ENCODE measurements at places on chromosomes 1 and 21.
A peak's percentile ranks its signal among the peaks of the same experiment; 100 is the strongest.

DNA sequence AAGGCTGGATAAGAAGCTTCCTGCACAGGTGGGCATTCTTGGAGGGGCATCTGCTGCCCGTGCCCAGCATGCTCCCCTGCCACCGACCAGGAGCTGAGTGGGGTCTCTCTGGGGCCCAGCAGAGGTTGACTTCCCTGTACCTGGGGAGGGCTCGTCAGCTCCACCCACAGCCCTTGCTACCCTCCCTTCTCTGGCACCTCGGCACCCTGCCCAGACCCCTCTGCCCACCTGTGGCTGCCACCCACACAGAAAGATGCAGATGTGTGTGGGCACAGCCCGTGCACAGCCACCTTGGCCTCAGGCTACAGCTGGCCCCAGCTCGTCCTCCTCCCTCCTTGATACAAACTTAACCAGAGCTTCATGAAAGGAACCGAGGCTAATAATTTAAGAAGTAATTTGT, 241.2 kb upstream of the VAMP3 start:
- no peak for DNase-seq

DNA sequence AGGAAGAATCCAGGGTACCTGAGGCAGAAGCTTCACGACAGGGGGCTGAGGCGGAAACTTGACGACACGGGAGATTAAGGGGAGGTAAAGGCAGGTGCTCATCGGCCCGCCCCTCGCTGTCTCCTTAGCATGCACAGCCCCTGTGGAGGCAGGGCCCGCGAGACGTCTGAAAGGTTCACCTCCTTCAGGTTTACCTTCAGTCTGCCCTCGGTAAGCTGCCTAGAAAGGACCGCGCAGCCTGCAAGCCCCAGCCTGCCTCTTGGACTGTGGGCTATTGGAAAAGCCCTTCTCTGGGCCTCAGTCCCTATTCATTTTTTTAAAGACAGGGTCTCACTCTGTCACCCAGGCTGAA, 28.5 kb downstream of the KNCN start:
- no peak for DNase-seq

GRCh38 chr1:9589719-9590157, 1.0 kb downstream of the TMEM201 start:
- no peak for DNase-seq

DNA sequence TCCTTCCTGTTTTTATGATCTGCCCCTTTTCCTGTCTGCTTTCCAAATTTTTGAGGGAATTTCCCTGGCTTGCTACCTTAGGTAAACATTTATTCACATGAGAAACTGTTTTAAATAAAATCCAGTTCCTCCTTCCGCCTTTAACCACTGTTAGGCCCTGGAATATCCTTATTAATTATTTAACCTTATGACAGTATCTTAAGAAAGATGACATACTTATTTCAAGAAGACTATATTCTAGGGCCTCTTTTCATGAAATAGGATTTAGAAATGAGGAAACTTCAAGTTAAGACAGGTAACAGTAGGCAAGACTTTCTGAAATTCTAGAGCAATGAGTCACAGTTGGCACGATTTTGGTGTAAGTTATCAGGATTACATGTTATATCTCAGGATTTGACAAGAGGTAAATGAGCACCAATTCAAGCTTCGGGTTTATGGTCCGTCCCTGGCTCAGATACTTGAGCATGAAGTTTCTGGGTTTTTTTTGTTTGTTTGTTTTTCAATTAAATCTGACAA, 2.0 kb upstream of the TNFSF18 start:
- no peak for DNase-seq

DNA sequence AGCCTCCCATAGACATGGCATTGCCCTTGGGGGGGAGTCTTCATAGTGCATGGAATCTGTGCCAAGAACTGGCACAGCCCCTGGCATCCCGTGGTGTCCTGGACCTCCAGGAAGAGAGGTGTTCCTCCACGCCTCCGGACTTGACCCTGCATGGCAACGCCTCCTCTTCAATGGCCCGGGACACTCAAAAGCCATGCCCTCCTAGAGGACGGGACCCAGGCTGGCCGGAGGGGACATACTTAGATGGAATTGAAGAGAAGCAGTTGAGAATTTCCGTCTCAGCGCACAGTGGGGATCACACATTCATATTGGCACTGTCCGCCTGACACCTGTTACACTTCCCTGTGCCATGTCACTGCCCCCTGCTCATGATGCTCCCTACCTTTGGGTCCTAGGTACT, 38.4 kb upstream of the TENT5C start:
- DNase-seq, result no peak

DNA sequence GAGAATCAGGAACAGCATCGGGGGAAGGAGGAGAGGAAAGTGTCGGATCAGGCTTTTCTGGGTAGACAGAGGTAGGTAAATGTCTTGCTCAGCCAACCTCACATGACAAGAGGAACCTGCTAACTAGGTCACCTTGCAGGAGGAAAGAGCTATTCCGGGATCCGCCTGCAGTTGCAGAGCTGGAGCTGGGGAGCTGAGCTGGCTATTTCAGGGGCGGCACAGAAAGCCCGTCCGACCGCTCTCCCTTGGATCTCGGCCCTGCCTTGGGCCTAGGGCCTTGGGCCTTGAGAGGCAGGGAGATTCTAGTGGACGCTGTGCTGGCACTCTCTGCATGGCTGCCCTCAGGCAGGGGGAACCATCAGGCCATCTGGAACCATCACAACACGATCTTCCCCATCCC, 56.5 kb upstream of the CTPS1 start:
- no peak for DNase-seq

DNA sequence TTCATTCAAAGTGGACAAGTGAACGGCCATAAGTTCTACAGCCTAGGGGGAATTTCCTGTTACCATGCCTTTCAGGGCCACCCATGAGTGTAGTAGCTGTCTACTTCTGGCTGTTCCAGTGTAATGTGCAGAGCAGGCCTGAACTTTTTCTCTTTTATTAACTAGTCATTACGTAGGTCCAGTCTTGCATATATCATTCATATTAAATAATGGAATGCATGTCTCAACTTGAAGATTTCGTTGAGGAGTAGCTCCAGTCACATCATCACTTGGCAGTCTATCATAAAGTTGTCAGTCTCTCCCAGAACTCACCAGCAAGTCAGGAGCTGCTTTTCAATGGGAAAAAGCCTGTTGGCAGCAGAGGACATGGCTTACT, 12.0 kb upstream of the GIPC2 start:
- no peak for DNase-seq

- no peak for DNase-seq
These were observed 6.8 kb upstream of the HAX1 start for GRCh38 chr1:154265586-154265985.

DNA sequence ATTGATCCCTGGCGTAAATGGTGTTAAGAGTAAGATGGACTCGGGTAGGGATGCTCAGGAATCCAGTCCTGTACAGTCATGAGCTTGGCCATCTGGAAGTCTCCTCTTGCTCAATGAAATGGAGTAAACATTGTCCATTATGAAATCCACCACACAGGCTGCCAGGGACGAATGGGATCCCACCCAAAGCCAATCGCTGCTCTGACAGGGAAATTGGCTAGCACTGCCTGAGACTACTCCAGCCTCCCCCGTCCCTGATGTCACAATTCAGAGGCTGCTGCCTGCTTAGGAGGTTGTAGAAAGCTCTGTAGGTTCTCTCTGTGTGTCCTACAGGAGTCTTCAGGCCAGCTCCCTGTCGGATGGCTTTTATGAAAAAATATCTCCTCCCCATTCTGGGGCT, at the start of gene HSD11B1:
Gene HSD11B1 (plus strand): TSS at position 263 of the 400 bp plus-strand sequence. CDS start 97 bp downstream, at position 360.
- no peak for DNase-seq

GRCh38 chr1:151340870-151341754, 5.9 kb downstream of the RFX5 start:
- DNase-seq, result no peak

DNA sequence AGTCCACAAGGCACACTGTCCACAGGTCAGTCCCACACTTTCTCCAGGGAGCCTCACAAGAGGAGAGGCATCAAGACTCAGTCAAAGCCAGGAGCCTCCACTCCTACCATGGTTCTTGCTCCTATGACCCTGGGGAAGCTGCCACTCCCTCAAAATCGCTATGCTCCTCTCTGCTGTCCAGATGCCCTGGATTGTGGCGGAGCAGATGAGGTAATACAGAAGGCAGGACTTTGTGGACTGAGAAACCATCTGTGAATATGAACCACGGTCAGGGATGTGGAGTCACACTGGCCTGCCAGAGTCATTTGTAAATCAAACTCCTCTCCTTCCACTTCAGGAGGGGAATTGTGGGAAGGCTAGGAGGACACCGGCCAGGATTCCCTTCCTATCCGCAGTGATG, 20.6 kb downstream of the VWA5B1 start:
- no peak for DNase-seq

GRCh38 chr1:184947497-184948256, 26.6 kb downstream of the NIBAN1 start:
- no peak for DNase-seq

GRCh38 chr21:29904359-29905282, 35.2 kb downstream of the GRIK1 start:
- DNase-seq, result no peak

DNA sequence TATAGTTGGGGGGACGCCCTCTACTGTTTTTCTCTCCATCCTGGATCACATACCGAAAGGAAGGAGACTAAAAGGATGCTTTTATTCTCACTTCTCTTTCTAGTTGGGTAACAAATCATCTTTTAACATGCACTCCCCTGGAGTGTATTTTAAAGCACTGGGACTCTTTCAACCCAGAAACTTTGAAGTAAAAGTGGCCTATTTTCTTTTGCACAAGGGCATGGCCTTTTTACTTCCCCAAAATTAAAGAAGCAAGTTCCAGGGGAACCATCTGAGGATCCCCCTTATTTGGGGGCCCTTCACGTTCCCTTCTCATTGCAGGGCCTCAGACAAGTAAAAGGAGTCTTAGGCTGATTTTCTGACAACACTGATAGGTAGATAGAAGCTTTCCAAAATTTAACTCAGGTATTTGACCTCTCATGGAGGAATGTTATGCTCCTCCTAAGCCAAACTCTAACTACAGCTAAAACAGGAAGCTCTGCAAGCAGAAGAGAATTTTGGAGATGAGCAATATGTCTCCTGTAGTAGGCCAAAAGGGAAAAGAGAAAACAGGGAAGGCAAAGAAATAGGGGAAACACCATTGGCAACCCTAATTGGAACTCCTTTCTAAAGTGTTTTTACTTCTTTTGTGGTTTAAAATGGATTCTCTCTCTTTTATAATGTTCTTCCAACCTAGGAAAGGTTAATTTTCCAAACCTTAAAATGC, 8.9 kb upstream of the CD46 start:
- DNase-seq, result no peak

DNA sequence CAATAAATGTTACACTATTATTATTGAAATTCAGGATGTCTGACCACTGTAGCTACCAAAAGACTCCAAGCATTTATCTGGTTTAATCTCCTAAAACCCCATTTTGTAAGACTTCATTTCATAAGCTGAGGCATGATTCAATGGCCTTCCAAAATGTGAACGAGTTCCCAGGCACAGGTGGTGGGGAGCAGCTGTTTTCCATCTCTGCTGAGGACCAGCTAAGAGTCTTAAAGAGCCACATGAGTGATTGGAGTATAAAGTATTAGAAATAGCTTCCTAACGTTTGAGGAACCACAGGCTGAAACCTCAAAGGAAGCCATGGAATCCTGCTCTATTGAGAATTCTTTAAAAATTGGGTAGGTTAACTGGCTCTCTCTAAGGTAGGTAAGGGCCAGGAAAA, 44.9 kb downstream of the SEC16B start:
- no peak for DNase-seq

- DNase-seq, result no peak
These were observed 1141.6 kb upstream of the ADGRL2 start for GRCh38 chr1:80659161-80659560.

- DNase-seq, result no peak
These were observed 305.0 kb downstream of the HLX start for GRCh38 chr1:221184131-221184794.

DNA sequence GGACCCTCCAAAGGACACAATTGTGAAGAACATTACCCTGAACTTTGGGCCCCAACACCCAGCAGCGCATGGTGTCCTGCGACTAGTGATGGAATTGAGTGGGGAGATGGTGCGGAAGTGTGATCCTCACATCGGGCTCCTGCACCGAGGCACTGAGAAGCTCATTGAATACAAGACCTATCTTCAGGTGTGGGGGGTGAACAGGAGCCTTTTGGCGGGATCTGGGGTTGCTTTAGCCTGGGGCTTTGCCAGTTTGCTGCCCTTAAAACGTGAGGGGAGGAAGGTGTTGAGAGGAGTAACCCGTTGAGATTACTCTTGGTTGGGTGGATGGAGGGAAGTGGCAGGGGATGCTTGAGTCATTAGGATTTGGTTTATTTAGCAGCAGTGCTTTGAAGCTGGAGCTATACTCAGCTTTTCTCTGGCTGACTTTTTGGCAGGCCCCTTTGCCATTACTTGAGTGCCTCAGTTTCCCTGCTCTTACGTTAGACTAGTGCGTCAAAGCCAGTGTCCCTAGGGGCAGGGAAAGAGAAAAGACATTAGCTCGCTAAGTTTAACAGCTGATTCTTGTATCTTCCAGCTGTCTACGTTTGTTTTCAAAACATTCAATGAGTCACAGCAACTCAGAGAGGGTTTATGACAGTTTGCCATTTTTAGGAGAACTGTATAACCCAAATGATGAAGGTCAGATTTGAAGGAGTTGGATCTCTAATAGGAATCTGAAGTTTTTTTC, 4.4 kb downstream of the NDUFS2 start:
- DNase-seq, result no peak

DNA sequence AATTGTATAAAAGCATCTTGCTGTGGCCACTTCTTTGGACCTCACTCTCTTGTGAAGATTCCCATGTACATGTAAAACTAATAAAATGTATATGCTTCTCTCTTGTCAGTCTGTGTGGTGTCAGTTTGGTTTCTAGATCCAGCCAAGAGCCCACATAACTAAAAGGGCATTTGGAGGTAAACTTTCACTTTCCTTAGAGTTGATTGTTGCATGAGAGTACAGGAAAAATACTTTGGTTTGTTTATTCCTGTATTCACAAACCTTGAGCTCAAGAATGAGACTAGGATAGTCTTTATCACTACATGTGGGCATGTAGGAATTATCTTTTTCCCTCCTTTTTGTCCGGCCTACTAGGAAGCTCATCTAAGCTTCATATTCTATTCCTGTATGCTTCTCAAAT, 50.9 kb downstream of the KCTD3 start:
- peak; percentile 2 for DNase-seq

- DNase-seq, result peak; percentile 69
These were observed 572 bp upstream of the SRSF10 start for GRCh38 chr1:23980728-23981070.

GRCh38 chr21:34543017-34543416, 31.0 kb upstream of the KCNE1 start:
- no peak for DNase-seq

- no peak for DNase-seq
These were observed 175.9 kb upstream of the KCND3 start for GRCh38 chr1:112165375-112165774.

DNA sequence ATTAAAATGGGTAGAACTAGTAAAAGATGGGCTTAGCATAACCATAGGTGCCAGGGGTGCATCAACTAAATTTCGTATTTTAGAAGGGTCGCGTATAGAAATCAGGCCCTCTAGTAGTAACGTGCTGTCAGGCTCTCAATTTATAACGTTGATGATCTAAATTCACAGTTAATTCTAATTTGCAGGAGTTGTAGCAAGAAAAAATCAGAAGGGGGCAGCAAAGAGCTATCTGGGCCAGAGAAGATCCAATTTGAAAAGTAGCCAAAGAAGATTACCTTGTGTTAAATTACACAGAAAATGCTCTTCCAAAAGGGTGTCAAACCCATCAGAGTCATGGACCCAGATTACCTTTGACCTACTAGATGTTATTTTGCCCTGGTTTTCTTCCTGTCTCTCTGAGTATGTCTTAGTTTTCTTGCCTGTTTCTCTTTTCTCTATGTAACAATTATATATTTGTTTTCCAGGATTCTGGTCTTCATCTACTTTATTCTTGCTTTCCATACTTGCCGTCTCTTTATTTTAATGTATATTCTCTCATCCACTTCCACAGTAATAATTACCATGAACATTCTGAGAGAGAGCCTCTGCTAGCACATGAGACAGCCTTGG, 1030.9 kb downstream of the AMY1C start:
- DNase-seq, result no peak
